ENCODE measurements at places on chromosomes 3 and 15.

DNA sequence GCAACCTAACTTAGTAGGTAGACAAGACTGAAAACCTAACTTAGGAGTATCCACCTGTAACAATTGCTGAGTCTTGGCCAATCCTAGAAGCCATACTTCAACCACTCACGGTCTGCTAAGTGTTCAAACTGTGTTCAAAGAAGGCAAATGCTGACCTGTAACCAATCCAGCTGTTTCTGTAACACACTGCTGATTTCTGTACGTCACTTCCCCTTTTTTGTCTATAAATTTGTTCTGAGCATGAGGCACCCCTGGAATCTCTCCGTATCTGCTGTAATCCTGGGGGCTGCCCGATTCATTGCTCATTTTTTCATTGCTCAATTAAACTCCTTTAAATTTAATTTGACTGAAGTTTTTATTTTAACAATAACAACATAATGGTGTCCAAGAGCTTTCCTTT is 451.4 kb upstream of the ATP10A start:
- DNase-seq, result no peak

GRCh38 chr15:45276831-45277230 is 24.8 kb downstream of the SLC28A2 start:
- no peak for DNase-seq

GRCh38 chr15:68354923-68355322 is 77.0 kb downstream of the ITGA11 start:
- no peak for DNase-seq

- no peak for DNase-seq
Measured at GRCh38 chr15:93748710-93749109, 482.7 kb upstream of the MCTP2 start.

DNA sequence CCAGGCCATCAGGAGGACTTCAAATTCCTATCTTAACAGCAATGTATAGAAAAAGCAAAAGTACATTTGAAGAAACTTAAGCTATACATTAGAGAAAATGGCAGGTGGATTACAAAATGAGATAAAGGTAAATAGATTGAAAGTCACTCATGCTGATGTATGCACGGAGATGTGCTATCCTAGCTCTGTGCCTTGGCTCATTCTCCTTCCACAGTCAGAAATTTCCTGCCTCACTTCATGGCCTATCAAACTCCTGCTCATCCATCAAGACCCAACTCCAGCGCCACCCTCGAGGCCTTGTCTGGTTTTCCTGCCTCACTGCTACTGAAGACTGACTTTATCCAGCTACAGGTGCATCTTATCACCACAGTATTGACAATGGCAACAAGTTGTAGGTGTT is 72.9 kb downstream of the NSMCE3 start:
- no peak for DNase-seq

DNA sequence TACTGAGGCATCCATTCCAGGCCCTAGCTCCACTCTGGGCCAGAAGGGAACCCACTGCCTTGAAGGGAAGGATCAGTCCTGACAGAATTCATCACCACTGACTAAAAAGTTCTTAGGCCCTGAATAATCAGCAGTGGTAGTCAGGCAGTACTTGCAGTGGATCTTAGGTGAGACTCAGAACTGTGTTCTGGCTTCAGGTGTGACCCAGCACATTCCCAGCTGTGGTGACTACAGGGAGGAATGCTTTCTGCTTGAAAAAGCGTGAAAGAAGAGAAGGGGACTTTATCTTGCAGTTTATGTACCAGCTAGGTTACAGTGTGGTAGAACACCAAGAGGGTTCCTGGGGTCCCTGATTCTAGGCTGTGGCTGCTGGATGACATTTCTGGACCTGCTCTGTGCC is 24.9 kb upstream of the AADACL2 start:
- no peak for DNase-seq

DNA sequence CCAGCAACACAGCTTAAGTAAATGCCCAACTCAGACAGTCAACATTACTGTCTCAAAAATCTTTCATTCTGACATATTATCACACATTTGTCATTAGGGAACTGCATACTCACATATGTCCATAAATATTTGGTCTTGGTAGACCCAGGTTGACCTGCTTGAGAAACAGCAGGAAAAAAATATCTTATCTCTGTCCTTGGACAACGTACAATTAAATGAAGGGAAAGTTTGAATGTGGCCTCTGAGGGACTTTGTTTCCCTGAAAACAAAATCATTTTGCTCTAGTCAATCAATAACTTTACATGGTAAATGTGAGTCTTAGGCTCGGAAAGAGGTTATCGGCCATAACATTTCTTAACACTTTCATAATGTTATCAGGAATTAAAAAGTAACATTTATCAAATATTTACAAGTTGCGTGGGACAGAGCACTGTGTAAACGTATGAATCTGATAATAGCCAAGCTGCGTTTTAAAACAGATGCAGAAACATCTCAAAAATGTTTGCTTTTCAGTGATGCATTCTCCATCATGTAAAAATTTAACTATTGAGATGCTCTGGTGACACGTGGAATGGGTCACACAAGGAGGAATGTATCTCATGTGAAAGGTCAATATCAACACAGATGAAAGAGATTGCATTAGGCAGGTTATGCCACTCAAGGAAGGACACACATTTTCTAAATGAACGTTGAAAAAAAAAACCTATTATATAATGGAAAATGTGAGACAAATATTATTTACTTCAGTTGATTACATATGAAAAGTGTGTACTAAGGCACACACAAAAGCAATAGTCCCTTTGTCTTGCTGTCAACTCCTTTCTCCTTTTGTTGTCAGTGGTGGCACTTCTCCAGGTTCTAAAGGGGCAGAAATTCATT is 304.4 kb downstream of the WDR72 start:
- DNase-seq, result no peak

GRCh38 chr3:195104340-195104739 is 166.6 kb downstream of the XXYLT1 start:
- no peak for DNase-seq

DNA sequence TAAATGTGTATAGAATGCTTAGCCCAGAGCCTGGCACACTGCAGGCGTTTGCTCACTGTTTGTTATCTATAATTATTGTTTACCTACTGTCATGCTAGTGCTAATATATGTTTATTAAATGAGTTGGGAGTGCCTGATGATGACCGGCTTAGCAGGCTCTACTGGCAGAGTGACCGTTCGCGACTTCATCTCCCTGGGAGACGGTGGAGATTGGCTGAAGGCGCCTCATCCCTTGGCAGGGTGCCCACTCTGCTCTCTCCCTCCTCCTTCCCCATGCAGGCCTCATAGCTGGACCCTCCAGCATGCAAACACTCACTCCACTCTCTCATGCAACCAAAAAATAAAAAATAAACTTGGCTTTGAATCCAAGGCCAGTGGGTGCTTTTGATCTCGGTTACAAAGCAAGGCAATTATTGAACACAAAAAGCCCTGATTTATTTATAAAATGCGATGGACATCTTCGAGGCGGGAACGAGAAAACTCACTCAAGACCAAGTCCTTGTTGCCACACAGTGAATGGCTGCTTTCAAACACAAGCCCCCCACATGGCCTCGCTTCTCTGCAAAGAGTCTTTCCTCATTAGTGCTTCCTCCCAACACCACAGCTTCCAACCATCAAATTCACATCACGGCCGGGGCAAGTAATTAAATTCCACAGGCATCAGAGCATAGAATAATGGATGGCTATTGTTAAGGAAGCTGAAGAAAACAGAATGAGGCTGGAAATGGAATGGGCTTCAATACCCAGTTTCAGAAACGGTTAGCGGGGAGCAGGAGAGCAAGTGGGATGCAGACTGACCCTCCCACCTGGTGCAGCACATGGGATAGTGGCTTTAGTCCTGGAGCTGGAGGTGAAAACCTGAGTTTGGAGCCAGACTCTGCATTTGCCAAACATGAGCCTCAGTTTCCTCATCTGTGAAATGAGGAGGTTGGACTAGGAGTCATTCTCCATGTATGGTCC is 135.7 kb upstream of the RAD18 start:
- no peak for DNase-seq
